ENCODE measurements at places on chromosomes 16 and 17.

GRCh38 chr17:78272181-78272913 is 40.9 kb downstream of the TMEM235 start:
- DNase-seq = peak; percentile 48

GRCh38 chr16:75361936-75362335 is 71.4 kb downstream of the CFDP1 start:
- DNase-seq = no peak

DNA sequence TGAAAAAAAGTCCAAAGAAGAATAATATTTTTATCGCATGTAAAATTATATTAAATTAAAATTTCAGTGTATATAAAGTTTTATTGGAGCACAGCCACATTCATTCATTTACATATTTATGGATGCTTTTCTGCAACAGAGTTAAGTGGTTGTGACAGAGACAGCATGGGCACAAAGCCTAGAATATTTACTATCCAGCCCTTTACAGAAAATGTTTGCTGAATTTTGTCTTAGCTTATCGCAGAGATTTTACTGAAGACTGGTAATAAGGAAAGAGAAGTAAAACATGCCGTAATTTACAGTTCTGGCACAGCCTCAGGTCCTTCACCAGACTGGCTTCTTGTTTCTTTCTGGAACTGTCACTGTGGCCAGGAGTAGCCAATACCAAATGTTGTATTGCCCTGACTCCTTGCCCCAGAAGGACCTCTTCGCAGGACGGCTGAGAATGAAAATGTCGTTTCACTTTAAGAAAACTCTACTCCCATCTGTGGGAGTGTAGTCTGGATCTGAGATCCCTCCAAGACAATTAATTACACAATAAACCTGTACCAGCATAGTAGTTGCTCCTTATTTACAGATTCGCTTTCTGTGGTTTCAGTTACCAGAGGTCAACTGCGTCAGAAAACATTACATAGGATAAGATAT is 94.9 kb upstream of the GOT2 start:
- no peak for DNase-seq

DNA sequence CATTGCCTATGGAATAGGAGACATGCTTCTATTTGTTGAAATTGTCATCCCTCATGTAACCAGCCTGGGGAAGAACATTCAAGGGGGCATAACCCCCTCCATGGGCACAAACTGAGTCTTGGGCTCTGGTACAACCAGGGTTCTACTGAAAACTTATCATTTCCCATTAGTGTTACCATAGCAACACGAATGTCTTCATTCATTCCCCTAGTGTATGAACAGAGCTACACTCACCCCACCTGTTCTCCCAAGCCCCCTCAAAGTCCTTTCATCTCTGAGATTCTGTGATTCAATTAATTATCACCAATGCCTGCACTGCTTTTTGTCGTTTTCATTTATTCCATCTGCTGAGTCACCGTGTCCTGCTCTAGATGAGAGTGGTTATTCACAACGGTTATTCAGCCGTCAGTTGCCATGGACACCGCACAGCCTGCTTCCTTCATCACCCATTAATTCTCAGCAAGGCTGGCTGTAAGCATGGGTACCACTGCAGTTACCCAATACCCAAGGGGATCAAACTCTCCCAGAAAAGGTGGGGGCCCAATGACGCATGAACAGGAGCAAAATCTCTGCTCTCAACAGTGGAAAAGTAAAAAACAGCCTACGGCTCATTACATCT is 1.6 kb upstream of the GAST start:
- DNase-seq = no peak

GRCh38 chr16:27106305-27106704 is 39.6 kb downstream of the C16orf82 start:
- DNase-seq = no peak

GRCh38 chr16:73190256-73190655 is 142.3 kb upstream of the ZFHX3 start:
- DNase-seq = no peak

GRCh38 chr16:71489122-71489521 is at the start of gene ZNF19:
Gene ZNF19, minus strand, starts transcription at chr16:71489324. Its CDS starts 7,210 bp downstream, at chr16:71482114.
- no peak for DNase-seq

- DNase-seq = no peak
Measured at GRCh38 chr17:81103379-81103778, 61.9 kb upstream of the PVALEF start.

DNA sequence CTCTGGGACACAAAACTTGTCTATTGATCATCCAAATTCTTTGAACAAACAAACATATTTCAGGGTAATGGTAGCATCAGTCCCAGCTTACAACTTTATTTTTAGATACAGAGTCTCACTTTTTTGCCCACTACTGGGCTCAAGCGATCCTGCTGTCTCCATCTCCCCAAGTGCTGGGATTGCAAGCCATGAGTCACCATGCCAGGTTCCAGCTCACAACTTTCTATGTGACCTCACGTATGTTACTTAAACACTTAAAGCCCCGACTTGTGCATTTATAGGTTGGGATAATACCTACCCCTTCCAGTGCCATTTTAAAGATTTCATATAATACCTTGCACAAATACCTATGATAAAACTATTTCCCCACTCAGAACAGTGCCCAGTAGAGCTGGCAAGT is 42.0 kb upstream of the KSR1 start:
- DNase-seq = no peak

GRCh38 chr17:79255926-79256585 is 181.4 kb downstream of the ENGASE start:
- DNase-seq = no peak

- DNase-seq = no peak
Measured at GRCh38 chr17:34318474-34318873, 761 bp upstream of the CCL8 start.
